Activated CD4-positive, CD25-positive, alpha-beta regulatory T cell (primary cell): ENCODE measurements at places on chromosomes 1 and 21.

DNA sequence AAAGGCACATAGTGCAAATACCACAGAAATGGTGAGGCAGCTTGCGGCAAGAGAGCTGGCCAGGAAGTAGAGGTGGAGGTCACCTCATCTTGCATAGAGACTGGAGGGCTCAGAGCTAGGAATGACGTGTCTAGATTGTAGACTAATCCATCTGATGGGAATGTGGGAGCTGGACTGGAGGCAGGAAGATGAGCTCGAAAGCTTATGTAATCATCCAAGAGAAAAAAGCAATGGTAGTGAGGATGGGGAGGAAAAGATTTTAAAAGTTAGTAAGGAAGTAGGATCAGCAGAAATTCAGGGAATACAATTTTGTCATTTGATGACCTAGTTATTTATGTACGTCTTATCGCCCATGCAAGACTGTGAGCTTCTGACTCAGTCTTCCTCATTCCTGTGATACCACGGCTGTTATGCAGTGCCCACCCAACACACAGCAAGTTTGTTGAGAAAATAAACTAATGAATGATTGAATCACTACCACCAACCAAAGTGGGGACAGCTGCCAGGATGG lies 123.9 kb downstream of the RRAGC start:
- no peak for DNase-seq

DNA sequence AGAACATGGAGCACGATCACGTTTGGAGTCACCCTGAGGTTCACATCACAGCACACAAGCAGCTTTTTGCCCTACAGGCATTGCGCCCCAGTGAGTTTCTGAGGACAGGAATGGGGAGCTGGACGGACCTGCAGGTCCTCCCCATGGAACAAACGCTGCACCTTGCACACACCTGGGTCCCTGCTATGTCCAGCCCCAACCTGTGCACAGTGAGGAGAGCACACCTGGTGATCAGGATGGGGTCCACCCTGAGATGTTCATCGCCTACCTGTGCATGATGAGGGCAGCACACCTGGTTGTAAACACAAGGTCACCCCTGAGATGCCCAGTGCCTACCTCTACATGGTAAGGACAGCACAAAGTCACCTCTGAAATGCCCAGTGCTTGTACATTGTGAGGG lies 45.9 kb downstream of the TCP10L start:
- no peak for DNase-seq

DNA sequence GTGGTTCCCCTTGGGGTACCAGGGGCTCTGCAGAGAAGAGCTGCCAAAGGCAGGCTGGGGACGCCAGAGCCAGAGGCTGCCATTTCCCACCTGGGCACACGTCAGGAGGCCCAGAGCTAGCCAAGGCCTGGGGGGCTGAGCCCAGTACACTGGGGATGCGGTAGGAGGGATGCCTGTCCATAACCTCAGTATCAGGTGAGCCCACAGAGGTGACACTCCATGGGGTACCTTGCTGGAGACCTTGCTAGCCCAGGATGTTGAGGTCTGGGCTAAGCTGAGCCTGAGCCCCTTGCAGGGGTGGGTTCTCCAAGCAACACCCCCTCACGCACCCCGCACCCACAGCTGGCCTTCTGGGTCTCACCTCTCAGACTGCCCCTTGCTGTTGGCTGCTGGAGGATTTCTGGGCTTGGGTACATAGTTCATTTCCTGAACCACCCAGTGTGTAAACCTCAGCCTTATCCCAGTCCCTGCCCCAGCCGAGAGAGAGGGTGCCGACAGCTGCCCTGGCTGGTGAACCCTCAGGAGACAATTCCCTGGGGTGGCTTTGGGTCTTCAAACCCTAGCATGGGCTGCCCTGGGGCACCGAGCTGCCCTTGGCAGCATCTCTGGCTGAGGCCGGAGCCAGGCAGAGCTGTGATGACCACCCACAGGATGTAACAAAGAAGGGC lies 92.5 kb upstream of the VAMP3 start:
- DNase-seq, result no peak

DNA sequence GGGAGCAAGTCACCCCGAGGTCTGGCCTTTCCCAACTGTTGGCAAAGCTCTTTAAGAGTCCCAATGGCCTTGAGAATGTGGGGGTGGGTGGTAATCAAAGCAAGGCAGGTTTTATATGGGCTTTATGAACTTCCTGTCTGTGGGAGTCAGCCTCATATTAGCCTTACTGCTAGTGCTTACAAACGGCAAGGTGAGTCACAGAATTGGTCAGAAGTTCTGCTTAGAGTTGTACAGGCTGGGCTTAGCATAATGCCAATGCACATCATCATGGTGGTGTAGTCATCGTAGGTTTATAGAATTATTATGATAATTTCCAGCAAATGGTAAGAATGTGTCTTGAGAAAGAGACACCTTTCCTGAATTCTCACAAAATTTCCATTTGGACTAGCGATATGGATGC lies 192.7 kb upstream of the KIAA0040 start:
- no peak for DNase-seq

DNA sequence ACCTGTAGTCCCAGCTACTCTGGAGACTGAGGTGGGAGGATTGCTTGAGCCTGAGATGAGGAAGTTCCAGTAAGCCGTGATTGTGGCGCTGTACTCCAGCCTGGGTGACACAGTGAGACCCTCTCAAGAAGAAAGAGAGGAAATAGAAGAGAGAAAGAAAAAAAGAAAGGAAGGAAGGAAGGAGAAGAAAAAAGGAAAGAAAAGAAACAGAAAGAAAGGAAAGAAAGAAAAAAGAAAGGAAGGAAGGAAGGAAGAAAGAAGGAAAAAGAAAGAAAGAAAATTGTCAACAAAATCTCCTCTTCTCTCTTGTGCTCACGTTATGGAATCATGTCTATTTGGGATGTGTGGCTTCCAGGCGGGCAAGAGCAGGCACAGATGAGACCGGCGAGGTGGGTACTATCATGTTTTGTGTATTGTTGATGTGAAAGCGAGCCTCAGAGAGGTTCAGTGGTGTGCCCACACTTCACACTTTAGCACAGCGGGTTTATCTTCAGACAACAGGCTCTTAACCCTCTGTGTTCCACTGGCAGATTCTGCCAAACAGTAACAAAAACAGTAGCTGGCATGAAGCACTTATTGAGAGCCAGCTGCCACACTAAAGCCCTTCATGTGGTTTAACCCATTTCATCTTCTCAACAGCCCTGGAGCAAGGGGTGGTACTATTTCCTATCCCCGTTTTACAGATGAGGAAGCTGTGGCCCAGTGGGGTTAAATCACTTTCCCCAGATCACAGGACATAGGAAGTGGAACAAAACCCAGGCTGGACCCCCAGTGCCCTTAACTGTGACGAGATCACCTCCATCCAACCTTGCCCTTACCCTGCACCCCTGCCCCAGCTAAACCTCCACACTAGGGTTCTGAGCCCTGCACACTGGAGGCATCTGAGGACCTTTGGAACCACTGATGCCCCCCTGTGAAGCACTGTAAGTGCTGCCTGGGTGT lies 94.7 kb upstream of the TARDBP start:
- DNase-seq, result no peak

DNA sequence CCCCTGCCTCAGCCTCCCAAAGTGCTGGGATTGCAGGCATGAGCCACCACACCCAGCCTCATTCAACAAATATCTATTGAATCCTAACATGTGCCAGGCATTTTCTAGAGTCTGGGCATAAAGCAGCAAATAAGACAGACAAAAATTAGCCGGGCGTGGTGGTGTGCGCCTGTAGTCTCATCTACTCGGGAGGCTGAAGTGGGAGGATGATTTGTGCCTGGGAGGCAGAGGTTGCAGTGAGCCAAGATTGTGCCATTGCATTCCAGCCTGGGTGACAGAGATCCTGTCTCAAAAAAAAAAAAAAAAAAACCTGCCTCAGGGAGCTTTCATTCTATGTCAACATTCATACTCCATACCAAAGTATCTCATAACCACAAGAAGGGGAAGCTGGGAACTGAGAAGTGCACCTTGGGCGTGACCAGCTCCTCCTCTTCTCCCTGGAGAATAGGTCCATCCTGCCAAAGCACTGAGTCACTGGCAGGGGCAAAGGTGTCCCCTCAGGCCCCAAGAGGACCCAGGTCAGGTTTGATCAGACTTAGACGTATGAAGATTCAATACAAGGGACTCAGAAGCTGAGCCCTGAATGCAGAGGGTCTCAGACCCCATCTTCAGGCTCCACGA lies 36.8 kb upstream of the PPP1R15B start:
- no peak for DNase-seq

GRCh38 chr1:8097908-8098307 lies 71.8 kb upstream of the ERRFI1 start:
- DNase-seq, result no peak

DNA sequence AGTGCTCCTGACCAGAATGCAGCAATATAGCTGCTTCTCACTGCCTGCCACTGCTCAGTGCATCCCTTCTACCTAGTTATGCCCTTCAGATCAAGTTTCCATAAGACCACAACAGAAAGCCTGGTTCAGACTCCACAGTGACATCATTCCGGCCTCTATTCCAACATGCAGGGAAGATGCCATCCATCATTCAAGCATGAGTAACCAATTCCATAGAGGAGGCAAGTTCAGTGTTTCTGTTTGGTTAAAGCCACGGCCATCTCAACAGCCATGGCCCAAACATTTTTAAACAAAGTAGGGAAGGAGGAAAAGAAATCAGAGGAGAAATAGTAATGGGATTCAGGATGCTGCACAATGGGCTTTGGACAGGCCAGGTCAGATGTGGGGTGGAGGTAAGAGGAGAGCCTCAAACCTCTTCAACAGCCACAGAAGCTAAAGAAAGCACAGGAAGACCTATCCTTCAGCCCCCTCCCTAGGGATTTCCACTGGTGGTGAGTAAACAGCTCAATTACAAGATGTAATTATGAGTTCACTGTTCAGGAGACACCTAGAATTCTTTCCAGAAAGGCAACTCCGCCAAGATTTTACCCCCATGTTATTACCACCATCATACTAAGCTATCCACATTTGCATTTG lies 484.9 kb downstream of the SETD4 start:
- no peak for DNase-seq

DNA sequence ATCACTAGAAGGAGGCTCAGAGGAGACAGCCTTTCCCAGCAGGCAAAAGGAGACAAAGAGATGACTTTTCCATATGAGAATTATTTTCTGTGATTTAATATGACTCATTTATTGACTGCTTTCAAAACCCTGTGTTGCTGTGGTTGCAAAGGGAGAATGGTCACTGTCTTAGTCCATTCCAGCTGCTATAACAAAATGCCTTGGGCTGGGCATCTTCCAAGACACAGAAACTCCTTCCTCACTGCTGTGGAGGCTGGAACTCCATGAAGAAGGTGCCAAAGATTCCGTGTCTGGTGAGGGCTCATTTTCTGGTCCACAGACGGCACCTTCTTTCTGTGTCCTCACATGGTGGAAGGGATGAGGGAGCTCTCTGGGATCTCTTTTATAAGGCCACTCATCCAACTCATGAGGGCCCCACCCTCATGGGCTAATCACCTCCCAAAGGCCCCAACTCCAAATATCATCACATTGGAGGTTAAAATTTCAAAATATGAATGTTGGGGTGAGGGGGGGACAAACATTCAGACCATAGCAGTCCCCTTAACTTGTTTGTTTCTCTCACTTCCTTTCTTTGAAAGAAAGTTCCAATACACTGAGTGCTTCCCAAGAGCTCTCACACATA lies 252.1 kb upstream of the RAB4A start:
- DNase-seq, result no peak
